ENCODE measurements at places on chromosomes 16 and 17.

DNA sequence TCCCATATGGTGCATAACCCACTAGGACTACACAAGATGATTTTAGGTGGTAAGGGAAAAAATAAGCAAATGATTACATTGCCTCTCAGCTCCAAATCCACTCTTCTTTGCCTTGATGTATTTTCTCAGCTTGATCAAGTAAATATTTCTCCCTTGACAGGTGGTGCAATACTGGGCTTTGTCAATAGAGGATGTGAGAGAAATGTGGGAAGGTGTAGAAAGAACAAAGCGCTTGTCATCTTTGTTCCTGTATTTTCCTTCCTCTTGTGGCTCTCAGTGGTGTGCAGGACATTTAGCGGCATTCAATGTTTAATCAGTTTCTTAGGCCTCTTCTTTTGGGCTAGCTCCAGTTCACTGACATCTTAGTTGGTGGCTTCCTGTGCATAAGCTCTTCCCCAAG lies 1165.8 kb upstream of the GOT2 start:
- DNase-seq: no peak

DNA sequence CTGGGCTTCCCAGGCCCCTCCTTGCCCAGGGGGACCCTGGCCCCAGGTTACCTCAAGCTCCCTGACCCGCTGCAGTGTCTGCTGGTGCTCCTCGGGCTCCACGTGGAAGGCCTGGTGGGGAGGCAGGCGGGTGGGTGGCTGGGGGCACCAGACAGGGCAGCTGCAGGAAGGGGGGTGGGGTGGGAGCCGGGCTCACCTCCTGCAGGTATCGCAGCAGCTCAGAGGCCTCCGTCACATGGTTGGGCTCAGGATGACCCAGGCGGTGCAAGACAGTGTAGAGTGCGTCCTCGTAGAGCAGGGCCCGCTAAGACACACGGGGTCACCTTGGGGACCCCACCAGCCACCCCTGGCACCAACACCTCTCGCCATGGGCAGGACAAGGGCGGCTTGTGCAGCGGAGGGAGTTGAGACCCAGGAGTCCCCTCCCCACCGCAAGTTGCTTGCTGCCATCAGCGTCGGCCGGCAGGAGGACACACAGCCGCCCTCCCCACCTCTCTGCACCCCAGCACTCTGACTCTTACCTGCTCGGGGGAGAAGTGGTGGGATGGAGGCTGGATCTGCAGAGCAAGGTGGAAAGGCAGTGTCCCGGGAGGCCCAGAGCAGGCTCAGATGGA lies 1.1 kb downstream of the UNC13D start:
- no peak for DNase-seq

- no peak for DNase-seq
Measured at GRCh38 chr17:61409301-61410112, 9.9 kb downstream of the TBX2 start.

GRCh38 chr16:75965504-75966374 lies 239.4 kb upstream of the CPHXL start:
- no peak for DNase-seq

DNA sequence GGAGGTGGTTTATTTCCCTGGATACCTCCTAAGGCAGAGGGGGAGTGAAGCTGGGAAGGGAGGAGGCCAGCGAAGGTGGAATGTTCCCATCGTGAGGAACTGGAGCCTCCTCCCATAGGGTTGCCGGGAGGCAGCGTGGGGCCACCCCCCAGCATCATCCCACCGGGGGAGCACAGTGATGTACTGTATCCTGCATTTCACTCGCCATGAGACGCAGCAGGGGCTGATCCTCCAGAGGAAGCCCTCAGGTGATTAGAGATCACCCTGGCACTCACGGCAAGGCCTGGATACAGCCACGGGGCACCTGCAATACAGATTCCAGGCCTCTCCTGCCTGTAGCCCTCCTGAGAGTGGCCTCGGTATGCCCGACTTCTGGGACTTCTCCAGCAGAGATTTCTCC lies 25.5 kb upstream of the BEAN1 start:
- DNase-seq: no peak

DNA sequence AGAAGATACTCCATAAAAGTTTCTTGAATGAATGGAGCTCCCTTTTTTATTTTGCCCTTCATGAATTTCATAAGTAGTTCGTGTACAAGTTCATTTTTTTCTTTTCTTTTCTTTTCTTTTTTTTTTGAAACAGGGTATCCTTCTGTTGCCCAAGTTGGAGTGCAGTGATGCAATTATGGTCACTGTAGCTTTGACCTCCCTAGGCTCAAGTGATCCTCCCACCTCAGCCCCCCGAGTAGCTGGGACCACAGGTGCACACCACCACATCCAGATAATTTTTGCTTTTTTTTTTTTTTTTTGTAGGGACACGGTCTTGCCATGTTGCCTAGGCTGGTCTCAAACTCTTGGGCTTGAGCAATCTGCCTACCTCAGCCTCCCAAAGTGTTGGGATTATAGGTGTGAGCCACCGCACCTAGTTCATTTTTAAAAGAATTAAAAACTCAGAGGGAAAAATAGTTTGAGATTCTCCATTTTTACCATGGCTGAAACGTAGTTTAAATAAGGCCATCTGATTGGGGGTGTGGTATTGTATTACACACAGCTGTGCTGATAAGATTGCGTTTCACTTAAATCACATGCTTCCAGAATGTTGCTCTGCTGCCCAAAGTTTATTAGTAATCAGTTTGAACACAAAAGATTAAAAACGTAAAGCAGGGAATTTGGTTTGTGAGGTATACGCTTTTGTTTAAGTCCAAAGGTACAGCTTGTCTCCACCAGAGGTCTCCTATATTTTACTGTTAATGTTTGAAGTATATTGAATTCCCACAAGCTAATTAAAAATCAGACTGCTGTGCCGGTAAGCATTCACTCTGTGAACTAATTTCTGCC lies 154.1 kb downstream of the SOCS1 start:
- DNase-seq: no peak

DNA sequence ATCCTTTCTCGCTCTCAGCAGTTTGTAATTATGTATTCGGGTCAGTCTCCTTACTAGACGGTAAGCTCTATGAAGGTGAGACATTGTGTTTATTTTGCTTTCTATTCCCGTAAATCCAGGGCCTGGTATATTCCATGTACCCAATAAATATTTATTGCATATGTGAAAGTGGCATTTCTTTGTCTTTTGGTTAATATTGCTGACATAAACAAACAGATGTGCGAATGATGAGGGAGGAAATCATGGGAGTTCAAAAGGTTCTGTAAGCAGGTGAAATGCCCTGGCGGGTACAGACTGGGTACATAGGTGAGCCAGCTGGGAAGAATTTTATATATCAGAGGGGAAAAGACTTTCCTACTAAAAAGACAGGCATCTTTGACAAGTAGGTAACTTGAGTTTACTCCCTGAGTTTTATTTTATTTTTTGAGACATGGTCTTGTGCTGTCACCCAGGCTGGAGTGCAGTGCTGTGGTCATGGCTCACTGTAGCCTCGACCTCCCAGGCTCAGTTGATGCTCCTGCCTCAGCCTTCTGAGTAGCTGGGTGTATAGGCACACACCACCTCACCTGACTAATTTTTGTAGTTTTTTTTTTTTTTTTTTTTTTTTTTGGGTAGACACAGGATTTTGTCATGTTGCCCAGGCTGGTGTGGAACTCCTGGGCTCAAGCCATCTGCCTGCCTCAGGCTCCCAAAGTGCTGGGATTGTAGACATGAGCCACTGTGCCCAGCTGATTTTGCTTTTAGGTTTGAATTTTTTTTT lies 5.7 kb upstream of the METTL9 start:
- DNase-seq: no peak

DNA sequence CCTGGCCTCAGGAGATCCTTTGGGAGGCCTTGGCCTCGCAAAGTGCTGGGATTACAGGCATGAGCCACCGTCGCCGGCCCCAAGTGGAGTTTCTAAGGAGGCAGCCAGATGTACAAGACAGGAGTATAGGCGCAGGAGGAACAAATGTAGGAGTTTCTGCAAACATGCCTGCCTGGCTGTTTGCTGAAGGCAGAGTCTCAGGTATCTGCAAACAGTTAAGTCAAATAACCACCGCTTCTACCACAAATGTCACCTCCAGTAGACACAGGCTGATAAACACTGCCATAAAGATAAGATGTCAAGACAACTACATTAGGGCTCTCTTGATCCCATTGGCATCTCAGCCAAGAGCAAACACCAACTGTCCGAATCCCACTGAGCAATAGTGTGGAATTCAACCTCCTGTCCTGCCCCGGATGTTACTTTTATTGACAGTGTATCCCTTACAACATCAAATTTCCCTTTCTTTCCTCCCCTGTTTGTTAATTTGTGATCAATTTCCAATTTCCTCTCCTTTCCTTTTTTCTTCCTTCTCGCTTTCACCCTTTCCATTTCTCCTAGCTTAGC lies 5.6 kb upstream of the COG1 start:
- DNase-seq: no peak

All from SHP77 (cell line).